H4 (cell line): ENCODE measurements at places on chromosomes 1 and 21. TPM values are rescaled to one million over a fixed set of nuclear protein-coding genes. Genes with fewer than 3 reads are reported as not detected.

SLAMF1 gene
- total RNA-seq, result not detected in 2 replicates

NR5A2 gene
- 0.06 TPM in 2 replicates for total RNA-seq

LRRIQ3 gene
- total RNA-seq, result 1.5 and 3.2 TPM in 2 replicates

OR2T5 gene
- total RNA-seq, result not detected in 2 replicates

MYOM3 gene
- not detected in 2 replicates for total RNA-seq

PRKAB2 gene
- total RNA-seq, result 6.0 and 9.2 TPM in 2 replicates

CSF3R gene
- not detected in 2 replicates for total RNA-seq

SELL gene
- total RNA-seq, result 5.0 and 5.1 TPM in 2 replicates

DNAH14 gene
- total RNA-seq, result not detected in 2 replicates

S100A6 gene
- 469 and 852 TPM in 2 replicates for total RNA-seq

GBP6 gene
- 0.10 TPM in 1 of 2 replicates, not detected in the other for total RNA-seq

FMOD gene
- total RNA-seq, result 0.10 TPM in 1 of 2 replicates, not detected in the other

ADGRL4 gene
- total RNA-seq, result not detected in 2 replicates

DCST1 gene
- not detected in 2 replicates for total RNA-seq

LCE1A gene
- total RNA-seq, result not detected in 2 replicates

S100A7A gene
- total RNA-seq, result not detected in 2 replicates

UBXN10 gene
- not detected in 2 replicates for total RNA-seq

ELAVL4 gene
- 0.04 and 0.17 TPM in 2 replicates for total RNA-seq

FCRL1 gene
- not detected in 2 replicates for total RNA-seq

MTARC1 gene
- total RNA-seq, result 0.08 and 1.6 TPM in 2 replicates

WRAP73 gene
- 23.8 and 29.5 TPM in 2 replicates for total RNA-seq
